Activated naive CD4-positive, alpha-beta T cell treated with anti-CD3 and anti-CD28 coated beads for 36 hours (primary cell): ENCODE measurements at places on chromosomes 4 and X.
A peak's percentile ranks its signal among the peaks of the same experiment; 100 is the strongest.

GRCh38 chrX:37666516-37666915 lies 19.1 kb upstream of the XK start:
- DNase-seq = no peak

- DNase-seq = peak; percentile 66
These were observed 4.8 kb upstream of the HGFAC start for GRCh38 chr4:3436798-3437581.

DNA sequence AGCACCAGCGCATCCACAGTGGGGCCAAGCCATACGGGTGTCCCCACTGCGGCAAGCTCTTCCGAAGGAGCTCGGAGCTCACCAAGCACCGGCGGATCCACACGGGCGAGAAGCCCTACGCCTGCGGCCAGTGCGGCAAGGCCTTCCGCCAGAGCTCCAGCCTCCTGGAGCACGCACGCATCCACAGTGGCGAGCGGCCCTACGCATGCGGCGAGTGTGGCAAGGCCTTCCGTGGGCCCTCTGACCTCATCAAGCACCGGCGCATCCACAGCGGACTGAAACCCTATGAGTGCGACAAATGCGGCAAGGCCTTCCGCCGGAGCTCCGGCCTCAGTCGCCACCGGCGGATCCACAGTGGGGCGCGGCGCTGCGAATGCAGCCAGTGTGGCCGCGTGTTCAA lies 13.6 kb downstream of the ZNF275 start:
- DNase-seq = no peak

GRCh38 chr4:156537286-156537685 lies 434.3 kb downstream of the PDGFC start:
- DNase-seq = no peak

DNA sequence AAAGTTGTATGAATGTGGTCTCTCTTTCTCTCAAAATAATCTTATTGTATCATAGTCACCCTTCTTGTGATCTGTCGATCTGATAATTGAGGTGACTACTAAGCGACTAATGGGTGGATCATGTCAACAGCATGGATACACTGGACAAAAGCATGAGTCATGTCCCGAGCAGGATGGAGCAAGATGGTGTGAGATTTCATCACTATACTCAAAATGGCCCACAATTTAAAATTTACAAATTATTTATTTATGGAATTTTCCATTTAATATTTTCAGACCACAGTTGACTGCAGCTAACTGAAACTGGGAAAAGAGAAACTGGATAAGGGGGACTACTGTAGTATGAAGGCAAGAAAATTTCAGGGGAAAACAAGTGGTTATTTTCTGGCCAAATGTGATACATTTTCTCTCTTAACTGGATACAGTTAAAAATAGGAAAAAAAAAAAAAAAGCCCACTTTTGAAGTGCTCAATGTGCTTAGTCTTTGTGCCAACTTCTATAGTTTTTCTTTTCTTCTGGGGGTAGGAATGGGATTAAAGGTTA lies 25.3 kb downstream of the FAM241A start:
- DNase-seq = no peak

- no peak for DNase-seq
These were observed 472.7 kb downstream of the IDS start for GRCh38 chrX:149032449-149032848.

- no peak for DNase-seq
These were observed 102.5 kb downstream of the ZNF518B start for GRCh38 chr4:10354746-10355145.

GRCh38 chr4:7032596-7032995 lies 10.6 kb upstream of the TADA2B start:
- DNase-seq = no peak

- no peak for DNase-seq
These were observed 260.7 kb upstream of the GIMD1 start for GRCh38 chr4:106629268-106629625.

DNA sequence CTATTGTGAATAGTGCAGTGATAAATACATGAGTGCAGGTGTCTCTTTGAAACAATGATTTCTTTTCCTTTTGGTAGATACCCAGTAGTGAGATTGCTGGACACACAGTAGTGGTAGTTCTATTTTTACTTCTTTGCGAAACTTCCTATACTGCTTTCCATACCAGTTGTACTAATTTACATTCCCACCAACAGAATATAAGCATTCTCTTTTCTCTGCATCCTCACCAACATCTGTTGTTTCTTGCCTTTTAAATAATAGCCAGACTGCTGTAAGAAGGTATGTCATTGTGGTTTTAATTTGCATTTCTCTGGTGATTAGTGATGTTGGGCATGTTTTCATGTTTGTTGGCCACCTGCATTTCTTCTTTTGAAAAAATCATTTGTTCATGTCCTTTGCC lies 105.9 kb downstream of the COL4A6 start:
- DNase-seq = no peak

- DNase-seq = no peak
These were observed 319.3 kb downstream of the RAB28 start for GRCh38 chr4:13164783-13165331.

DNA sequence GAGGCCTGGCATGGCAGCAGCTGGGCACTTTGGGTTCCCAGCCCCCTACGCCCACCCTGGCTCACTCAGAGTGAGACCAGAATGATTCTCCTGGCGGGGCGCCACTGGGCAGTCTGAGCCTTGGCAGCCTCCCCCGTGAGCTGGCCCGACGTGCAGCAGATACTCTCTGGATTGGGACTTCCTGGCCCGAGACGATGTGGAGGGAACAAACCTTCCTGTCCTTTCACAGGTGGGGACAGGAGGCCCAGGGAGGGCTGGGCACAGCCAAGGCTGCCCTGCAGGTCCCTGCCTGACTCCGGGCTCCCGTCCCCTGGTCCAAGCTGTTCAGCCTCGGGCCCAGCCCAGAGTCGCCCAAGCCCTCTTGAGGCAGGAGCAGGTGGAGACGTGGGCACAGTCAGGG lies 17.9 kb upstream of the ADD1 start:
- DNase-seq = no peak
